Bladder microvascular endothelial cell (primary cell): ENCODE measurements at places on chromosomes 13 and 19. TPM values are rescaled to one million over a fixed set of nuclear protein-coding genes. Genes with fewer than 3 reads are reported as not detected.

The CHAMP1 gene
- 6.8 and 11.6 TPM in 2 replicates for total RNA-seq

The FLT3 gene
- total RNA-seq: not detected in 2 replicates

The SDHAF1 gene
- 9.8 and 12.1 TPM in 2 replicates for total RNA-seq

The PSG3 gene
- 0.13 and 0.16 TPM in 2 replicates for total RNA-seq

The LATS2 gene
- 15.5 and 37.0 TPM in 2 replicates for total RNA-seq

The GAPDHS gene
- not detected in 2 replicates for total RNA-seq

The PLVAP gene
- total RNA-seq: 11.8 and 12.5 TPM in 2 replicates

The ZNF226 gene
- 11.7 and 14.4 TPM in 2 replicates for total RNA-seq

The ONECUT3 gene
- not detected in 2 replicates for total RNA-seq

The CEACAM18 gene
- total RNA-seq: not detected in 2 replicates

The CACNG6 gene
- total RNA-seq: 0.25 and 0.81 TPM in 2 replicates

The GPR18 gene
- not detected in 2 replicates for total RNA-seq
